H7 (cell line): ENCODE measurements at places on chromosomes 12 and 14. TPM values are rescaled to one million over a fixed set of nuclear protein-coding genes. Genes with fewer than 3 reads are reported as not detected.

Gene IAPP
- total RNA-seq: not detected in 2 replicates

Gene MFAP5
- total RNA-seq: 0.42 TPM in 1 of 2 replicates, not detected in the other

Gene NEUROD4
- total RNA-seq: not detected in 2 replicates

DNA sequence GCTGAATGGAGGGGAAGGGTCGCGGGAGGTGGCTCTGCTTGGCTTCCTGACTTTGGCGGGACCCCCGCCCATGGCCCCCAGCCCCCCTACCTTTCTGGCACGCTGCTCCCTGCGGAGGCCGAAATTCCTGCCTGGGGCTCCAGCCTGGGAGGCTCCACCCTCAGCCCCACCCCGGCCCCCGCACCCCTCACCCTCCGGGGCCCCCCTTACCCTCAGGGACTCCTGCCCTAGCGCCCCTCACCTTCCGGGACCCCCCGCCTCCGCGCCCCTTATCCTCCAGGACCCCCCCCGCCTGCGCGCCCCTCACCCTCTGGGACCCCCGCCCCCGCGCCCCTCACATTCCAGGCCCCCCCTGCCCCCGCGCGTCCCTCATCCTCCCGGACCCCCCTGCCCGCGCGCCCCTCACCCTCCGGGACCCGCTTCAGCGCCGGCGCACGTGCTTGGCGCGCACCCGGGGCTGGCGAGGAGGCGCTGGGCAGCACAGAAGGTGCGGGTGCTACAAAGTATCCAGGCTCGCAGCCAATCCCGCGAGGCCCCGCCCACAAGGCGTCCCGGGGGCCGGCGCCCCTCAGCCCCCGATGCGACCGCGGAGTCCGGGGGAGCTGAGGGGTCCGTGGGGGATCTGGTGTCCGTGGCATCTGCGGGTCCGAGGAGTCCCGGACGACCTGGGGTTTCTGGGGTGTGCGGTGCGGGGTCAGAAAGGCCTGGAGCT is at the start of gene ANHX:
TSS of gene ANHX (minus strand) at position 477 of the 712 bp plus-strand sequence. CDS start 1,521 bp downstream, outside the sequence.
- DNase-seq: peak; percentile 54

DNA sequence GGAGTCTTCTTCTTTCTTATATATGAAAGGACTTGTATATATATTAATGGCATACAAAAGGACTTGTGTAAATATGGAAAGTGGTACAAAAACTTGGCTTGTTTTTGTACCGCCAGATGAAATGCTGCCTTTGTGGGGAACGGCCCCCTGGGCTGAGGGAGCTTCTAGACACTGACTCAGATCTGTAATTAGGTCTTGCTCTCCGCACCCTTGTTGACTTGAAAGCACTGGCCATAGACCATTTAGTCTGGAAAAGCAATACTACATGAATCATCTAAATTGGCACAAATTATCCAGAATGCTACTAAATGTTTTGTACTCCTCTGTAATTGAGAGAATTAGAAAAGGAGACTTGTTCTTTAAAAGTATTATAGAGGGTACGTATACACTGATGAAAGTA is 399.9 kb upstream of the RGS6 start:
- DNase-seq: no peak

DNA sequence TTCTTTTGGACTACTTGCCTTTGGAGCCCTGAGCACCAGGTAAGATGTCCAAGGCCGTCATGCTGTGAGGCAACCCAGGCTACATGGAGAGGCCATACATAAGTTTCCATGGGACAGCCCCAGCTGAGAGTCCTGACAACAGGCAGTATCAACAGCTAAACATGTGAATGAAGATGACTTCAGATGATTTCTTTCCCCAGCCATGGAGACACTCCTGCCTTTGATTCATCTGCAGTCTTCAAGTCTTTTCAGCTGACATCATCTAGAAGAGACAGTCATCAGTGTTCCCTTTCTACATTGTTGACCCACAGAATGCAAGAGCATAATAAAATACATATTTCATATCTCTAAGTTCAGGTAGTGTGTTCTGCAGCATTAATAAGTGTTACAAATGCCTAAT is 398.7 kb downstream of the BTG1 start:
- DNase-seq: no peak

DNA sequence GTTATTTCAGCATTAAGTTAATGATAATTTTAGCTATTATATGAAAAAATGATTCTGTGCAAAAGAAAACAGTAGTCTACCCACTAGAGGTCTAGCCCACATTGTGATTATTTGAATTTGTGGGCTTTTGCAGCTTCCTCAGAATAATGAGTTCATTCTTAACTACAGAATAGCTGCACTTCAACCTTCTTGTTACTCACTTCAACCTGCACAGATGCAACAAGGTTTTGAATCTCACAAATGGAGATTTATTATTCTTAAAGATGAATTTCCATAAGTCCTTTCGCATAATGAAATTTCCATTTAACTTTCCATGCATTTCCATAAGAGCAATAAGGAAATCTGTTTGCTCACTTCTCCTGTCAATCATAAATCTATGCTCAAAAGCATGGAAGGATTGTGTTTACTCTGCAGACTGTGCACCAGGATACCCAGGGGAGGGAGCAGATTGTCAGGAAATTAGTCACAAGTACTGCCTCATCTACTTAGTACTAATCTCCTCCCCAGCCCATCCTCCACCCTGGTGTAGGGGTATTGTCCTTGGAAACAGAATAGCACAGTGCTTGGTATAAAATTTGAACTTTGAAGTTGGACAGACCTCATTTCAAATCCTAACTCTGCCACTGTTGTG is 24.1 kb downstream of the PTGER2 start:
- DNase-seq: no peak

DNA sequence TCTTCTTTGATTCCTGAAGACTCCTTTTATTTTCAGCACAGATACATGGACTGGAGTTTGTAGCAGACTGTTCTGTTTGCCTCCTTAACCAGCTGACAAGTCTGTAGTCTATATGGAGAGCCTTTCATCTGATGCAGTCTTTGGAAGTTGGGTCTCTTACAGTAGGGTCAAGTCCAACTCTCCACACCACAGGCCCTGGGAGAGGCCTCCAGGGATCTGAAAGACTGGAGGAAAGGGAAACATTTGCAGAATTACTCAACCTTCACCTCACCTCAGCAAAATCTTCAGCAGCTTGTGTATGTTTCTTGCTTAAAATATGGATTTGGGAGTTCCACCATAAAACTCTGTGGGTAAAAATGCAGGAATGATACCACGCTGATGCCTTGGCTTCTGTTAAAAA is 188.4 kb downstream of the MSRB3 start:
- no peak for DNase-seq

Gene LGALS3
- total RNA-seq: 0.18 and 1.6 TPM in 2 replicates

Gene FOXA1
- total RNA-seq: 3.4 and 3.7 TPM in 2 replicates

GRCh38 chr12:63068857-63069442 is 82.1 kb downstream of the AVPR1A start:
- peak; percentile 9 for DNase-seq

GRCh38 chr12:76014007-76014406 is 17.6 kb downstream of the PHLDA1 start:
- no peak for DNase-seq

DNA sequence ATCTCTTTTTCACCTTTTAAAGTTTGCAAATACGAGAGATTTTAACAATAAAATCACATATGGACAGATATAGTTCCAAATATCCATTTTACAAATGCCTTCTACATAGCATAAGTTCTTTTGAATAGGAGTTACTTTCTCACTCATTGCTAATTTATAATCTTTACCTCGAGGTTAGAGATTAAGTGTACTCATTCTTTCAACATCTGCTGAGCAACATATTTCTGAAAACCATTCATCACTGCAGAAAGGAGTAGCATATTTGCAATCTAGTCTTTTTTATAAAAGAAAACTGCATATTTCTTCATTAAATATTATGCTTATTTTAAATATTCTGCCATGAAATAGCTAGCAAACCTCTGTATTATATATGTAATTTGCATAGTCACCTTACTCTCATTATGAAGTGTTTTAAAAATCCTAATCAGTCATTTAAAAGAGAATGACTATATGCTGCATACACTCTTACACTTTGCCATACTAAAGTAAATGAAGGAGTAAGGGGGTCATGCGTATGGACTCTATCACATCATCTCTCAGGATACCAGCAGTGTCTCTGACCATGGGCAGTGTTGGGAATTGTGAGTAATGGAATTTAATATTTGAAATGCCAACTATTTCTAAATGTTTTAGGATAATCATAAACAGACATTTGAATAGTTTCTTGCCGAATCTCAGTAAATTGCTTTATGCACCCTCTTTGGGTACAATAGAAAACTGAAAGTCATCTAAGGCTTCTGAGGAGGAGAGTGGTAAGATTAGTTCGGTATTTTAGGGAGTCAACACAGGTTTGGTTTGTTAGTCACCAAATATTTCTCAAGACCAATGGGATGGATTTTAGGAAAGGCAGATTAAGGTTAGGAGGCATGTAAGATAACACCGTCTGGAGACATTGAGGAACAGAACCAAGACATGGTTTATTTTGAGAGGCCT is 524.8 kb upstream of the ATP2B1 start:
- no peak for DNase-seq

- DNase-seq: no peak
Measured at GRCh38 chr14:102565959-102566358, 26.5 kb upstream of the RCOR1 start.

- DNase-seq: no peak
Measured at GRCh38 chr12:89206390-89206789, 145.9 kb downstream of the DUSP6 start.

GRCh38 chr14:106021832-106022231 is 495.4 kb downstream of the TMEM121 start:
- DNase-seq: no peak

Gene WSCD2
- 1.7 and 1.8 TPM in 2 replicates for total RNA-seq

GRCh38 chr12:67625004-67625403 is 23.5 kb upstream of the DYRK2 start:
- DNase-seq: no peak

DNA sequence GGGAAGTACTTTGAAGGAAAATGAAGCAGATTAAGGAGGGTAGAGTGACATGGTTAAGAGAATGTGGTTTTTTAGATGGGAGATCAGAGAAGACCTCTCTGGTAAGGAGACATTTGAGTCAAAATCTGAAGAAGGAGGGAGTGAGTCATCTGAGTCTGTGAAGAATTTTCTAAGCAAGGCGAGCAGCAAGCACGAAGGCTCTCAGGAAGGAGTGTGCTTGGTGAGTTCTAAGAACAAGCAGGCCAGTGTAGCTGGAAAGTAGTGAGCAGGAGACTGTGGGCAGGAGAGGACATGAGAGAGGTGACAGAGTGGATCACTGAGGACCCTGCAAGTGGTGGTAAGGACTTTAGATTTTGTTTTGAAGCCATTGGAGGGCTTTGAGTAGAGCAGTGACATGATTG is 76.3 kb upstream of the FUT8 start:
- no peak for DNase-seq

- no peak for DNase-seq
Measured at GRCh38 chr14:35688126-35688826, 120.8 kb downstream of the RALGAPA1 start.

- no peak for DNase-seq
Measured at GRCh38 chr12:54991161-54991990, 6.8 kb upstream of the TESPA1 start.

GRCh38 chr12:58639318-58639934 is 280.9 kb downstream of the LRIG3 start:
- no peak for DNase-seq

Gene OR6C2
- total RNA-seq: not detected in 2 replicates

Gene ALDH2
- total RNA-seq: 47.9 and 55.9 TPM in 2 replicates

Gene IFI27L1
- 14.3 and 16.4 TPM in 2 replicates for total RNA-seq

Gene KRT76
- not detected in 2 replicates for total RNA-seq

- DNase-seq: no peak
Measured at GRCh38 chr12:45863332-45863731, 127.0 kb downstream of the SCAF11 start.

DNA sequence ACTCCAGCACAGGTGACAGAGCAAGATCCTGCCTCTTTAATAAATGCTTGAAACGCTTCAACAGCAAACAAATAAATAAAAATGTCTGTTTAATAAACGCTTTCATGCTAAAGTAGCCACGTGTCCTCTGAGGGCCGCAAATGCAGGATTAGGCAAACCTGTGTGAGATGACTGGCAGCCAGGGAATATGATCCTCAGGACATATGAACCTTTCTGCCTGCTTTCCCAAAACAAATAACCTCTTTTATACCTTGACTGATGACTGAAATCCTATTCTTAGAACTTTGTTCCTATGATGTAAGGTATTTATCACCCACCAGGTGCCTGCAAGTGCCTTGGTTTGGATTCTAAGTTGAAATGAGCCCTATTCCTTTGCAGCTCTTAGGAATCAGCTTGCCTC is 14.5 kb upstream of the FLVCR2 start:
- no peak for DNase-seq

GRCh38 chr12:108690191-108690518 is 41.2 kb downstream of the CORO1C start:
- no peak for DNase-seq

DNA sequence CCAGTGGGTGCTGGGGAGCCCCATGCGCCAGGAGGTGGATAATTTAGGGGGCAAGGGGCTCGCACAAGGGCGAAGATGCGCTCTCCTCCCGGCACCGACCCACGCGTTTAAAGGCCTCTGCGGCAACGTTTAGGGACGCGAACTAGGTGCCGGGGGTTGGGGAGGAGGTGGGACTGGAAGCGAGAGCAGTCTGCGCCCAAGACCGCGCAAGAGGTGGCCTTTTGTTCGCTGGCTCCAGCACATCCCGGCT is 1.3 kb downstream of the SLC38A1 start:
- peak; percentile 46 for DNase-seq

DNA sequence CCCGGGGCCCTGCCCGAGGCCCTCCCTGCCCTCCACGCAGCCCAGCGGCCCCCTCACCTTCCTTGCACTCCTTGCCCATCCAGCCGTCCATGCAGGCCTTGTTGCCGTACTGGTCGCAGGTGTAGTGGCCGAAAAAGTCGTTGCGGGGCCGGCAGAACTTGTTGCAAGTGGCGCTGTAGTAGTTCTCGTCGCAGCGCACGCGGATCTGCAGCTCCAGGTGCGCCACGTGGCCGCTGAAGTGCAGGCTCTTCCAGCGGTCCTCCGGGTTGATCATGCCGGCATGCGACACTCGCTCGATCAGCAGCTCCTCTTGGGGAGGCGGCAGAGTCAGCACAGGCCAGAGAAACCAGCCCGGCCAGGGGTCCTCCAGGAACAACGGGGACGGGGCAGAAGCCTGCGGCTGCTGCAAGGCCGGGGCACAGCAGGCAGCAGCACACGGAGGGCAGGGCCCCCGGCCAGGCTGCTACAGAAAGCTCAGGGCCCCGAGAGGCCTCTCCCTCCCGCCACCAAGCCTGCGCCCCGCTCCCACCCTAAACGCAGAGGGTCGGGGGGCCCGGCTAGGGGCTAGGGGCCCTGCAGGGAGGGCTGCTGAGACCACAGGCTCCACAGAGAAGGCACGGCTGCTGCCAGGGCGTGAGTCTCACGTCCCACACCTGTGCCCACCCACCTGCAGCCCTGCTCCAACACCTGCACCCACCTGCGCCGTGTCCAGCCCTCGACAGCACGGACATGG is 12.7 kb downstream of the JAG2 start:
- peak; percentile 87 for DNase-seq

DNA sequence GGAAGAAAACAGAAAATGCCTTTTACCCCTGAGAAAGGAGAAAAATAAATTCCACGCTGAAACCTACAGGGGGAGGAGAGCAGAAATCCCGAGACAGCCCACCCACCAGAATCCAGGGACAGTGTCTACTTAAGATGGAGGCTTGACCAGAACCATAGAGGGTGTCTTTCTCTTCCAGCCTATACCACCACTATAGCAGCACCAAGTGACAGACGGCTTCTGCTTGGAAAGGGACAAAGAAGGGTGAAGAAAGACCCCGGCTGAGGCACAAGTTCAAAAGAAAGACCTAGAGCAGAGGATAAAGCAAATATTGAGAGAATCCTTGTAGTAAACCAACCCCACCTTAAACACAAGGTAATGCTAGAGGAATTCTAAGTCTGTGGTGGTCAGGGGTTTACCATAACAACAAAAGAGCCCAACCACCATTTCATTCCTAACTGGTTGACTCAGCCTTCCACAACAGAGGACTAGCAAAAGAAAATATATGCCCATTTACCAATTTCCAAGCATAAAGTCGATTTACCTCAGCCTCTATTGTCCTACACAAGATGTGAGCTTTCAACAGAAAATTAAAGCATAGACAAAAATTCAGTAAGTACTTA is 105.3 kb upstream of the FOXG1 start:
- peak; percentile 22 for DNase-seq
